Stimulated activated CD8-positive, alpha-beta memory T cell treated with anti-CD3 and anti-CD28 coated beads, Interleukin-4, amount 100 ng/mL, for 4 hours (primary cell): ENCODE measurements at places on chromosomes 7 and 10.

GRCh38 chr10:35916791-35917190 lies 274.7 kb upstream of the FZD8 start:
- no peak for DNase-seq

GRCh38 chr10:11163780-11164550 lies 146.3 kb downstream of the CELF2 start:
- DNase-seq, result no peak

GRCh38 chr10:19493917-19494316 lies 322.3 kb upstream of the PLXDC2 start:
- no peak for DNase-seq

- no peak for DNase-seq
Measured at GRCh38 chr10:128144547-128144946, 18.3 kb upstream of the MKI67 start.

- DNase-seq, result no peak
Measured at GRCh38 chr7:143361552-143362130, 872 bp downstream of the FAM131B start.

- no peak for DNase-seq
Measured at GRCh38 chr10:77548671-77549070, 88.9 kb downstream of the KCNMA1 start.

- DNase-seq, result no peak
Measured at GRCh38 chr7:134778941-134779740, at the start of gene CALD1. TSS of gene CALD1 (plus strand) at chr7:134779634. CDS start at chr7:134867734, 88,100 bp downstream.

- no peak for DNase-seq
Measured at GRCh38 chr10:4310172-4310571, 515.8 kb upstream of the AKR1E2 start.

DNA sequence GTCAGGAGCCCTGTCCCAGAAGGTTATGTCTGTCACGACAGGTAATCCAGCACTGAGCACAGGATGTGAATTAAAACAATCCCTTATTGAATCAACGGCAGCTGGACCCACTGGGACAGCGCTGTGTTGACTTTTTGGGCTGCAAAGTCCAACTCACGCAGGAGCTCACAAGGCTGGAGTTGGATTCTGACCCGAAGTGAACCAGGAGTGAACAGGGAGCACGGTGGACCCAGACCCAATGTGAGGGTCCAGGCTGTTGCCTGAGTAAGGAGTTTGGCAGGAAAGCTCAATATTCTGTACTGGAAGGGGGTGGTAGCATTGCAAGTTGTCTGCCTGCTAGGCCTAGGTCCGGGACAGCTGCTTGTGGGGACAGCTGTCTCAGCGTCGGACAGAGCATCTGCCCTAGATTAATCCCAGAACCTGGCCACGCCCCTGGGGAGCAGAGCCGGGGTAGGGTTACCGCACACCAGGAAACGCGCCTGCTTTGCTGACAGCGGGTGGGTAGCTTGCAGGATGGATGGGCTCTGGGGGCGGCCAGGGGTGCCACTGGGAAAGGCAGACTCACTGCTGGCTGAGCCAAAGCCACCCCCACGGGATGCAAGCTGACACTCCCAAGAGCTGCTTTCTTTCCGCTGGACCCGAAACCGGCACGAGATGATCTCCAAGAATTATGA lies 24.0 kb downstream of the COL26A1 start:
- DNase-seq, result no peak

DNA sequence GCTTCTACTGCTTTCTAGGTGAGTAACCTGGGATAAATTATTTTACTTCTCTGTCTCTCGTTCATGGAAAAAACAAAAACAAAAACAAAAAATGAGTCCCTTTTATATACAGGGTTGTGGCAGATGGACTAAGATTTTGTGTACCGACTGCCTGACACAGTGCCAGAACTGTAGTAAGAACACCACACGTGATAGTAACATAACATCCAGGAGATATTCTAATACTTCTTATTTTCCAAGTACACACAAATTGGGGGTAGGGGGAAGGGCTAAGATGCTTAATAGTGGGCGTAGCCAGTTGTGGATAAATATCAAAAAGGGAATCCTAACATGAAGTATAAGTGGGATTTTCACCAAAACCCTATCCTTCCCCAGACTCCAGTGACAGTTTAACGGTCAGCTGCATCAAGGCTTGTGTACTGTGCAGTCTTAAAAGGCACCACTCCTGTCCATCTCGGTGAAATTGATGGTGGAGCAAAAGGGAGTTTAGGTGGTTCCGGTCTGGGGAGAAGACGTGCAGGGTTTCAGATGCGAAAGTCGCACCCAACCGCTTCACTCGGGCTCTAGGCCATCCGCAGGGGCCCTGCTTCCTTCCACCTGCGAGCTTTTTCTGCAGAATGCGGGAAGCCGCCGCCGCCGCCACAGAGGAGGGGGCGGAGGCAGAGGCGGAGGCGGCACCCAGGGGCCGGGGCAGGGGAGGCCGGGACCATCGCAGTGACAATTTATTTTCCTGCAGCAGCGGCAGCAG lies at the start of gene STAMBPL1:
TSS of gene STAMBPL1 (plus strand) at position 712 of the 748 bp plus-strand sequence. CDS start 21,464 bp downstream, outside the sequence.
- DNase-seq, result peak; percentile 43

DNA sequence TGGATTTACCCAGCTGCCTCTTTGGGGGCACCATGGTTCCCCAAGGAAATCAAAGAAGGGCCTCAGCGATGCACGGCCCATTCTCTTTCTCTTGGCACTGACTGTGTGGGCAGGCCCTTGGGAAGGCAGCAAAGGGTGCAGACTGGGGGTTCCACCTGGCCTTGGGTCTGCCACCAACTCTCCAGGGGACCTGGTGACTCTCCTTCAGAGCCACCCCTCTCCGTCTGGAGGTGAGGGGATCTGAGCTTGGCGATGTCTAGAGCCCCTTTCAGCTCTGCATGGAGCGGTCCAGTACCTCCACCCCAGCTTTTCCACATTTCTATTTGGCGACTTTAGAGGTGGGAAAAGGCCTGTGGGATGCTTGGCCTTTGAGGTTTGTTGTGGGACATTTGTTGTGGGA lies 69.1 kb downstream of the C10orf120 start:
- DNase-seq, result no peak

DNA sequence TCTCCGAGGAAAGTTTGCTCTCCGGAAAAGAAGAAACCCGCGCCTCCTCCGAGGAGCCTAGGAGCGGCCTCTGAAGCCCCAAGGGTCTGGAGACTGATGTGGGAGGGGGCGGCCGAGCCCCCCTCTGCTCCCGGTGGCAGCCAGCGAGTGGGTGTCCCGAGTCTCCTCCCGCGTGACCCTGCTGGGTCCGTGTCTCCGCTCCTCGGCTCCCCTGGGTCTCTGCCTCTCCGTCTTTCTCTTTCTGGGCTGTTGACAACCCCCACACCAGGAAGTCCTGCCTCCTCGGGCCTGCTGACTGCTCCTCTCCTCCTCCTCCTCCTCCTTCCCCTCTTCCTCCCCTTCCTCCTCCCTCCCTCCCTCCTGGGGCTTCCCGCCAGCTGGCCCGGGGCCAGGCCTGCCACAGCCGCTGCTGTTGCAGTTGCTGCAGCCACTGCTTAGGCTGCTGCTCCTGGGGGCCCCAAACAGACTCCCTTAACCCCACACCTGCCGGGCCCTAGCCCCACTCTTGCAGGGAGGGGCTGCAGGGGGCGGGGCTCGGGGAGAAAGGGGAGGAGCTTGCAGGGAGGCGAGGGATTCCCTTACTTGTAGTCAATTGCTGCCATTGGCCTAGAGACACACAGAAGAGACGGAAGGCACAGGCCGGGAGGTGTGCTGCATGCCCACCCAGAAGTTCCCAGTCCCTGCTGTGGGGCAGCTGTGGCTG lies at the start of gene TSC22D4:
TSS of gene TSC22D4 (minus strand) at position 257 of the 703 bp plus-strand sequence. CDS start 1,176 bp downstream, outside the sequence.
- DNase-seq, result peak; percentile 72

DNA sequence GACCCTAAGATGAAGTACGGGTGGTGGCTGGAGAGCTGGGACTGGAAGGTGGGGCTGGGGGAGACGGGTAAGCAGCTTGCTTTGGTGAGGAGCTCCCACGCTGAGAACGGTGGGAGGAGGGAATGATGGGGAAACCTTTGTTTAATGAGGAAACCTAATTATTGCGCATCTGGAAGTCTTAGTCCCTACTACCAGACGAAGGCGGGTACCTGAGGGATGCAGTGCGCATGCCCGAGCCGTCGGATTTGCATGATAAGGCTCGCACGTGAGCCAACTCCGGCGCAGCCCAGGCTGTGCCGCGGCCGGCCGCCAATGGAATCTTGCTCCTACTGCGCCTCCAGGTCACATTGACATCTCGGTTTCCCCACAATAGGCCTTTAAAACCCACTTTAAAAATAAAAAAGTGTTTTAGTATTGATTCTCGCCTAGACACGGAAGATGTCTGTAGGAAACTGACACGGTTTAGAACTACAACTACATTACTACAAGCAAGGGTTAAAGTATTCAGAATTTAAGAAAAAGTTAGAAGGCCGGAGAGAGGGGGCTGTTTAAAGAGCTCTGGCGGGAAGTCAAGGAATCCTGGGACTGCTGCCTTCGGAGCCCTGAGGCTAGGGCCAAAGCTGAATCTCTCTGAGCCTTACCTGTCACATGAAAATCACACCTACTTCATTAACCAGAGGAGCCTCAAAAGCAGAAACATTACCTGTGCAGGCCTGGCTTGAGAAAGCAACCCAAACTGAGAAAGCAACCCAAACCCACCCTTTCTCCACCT lies 12.1 kb upstream of the DLX6 start:
- DNase-seq, result no peak

DNA sequence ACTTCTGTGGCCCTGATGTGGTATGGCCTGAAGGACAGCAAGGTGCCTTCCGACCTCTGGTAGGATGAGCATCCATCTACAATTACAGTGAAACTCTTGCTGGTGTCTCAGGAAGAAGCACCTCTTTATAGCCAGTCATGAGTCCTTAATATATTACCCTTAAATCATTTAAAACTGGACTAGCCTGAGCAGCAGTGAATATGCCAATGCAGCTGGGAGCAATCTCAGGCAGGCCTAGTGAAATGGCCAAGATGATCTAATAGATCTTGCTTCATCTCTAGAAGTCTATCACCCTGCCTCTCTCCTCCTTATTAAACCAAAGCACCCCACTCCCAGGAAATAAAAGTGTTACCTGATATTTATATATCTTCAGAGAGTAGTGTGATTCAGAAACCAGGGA lies 66.7 kb upstream of the SORCS3 start:
- no peak for DNase-seq

DNA sequence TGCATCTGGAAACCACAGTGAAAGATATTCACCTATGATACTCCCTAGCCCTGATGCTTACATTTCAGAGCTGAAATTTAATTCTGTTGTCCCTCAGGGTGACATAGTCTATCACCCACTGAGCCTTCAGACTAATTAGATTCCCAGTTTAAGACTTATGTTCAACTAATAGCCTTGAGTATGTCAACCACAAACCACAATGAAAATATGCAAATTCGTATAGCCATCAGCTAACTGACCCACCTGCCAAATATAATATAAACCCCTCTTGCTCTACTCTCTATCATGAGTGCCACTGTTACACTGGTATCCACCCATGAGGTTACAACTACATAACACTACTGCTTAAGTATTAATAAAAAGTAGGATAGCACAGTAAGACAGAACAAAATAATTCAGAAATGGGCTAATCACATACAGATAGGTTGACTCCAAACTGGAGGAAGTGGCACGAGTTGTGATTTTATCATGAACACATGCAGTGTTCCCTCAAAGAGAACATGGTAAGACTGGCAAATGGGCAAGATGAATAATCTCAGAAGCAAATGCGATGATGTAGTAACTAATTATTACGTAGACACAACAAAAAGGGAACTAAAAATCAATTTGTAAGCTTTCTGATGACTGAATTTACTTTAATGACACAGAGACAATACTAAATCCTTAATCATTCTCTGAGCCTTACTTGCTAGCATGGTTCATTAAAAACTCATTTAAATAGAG lies 290.6 kb downstream of the PARD3 start:
- no peak for DNase-seq

DNA sequence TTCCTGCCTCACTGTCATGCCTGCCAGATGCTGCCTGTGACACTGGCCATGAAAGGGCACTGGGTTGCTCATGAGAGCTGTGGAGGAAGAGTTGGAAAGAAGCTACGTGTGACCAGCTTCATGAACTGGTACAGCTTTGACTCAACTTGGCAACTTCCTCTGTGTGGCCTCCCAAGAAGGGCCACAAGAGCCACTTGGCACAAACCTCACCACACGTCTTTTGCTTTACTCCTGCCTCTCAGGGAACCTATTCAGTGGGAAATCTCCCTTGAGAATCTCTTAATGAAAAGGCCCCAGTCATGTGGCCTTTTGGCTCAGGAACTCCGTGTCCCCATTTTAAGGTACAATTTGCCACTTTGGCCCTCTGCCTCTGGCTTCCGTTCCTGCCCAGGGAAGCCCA lies 54.5 kb downstream of the FRMD4A start:
- DNase-seq, result no peak

- DNase-seq, result no peak
Measured at GRCh38 chr7:39317107-39317506, 249.1 kb upstream of the YAE1 start.

- DNase-seq, result no peak
Measured at GRCh38 chr7:5580714-5581395, 157.2 kb upstream of the TNRC18 start.

- DNase-seq, result no peak
Measured at GRCh38 chr10:58795560-58795959, 282.9 kb downstream of the BICC1 start.

DNA sequence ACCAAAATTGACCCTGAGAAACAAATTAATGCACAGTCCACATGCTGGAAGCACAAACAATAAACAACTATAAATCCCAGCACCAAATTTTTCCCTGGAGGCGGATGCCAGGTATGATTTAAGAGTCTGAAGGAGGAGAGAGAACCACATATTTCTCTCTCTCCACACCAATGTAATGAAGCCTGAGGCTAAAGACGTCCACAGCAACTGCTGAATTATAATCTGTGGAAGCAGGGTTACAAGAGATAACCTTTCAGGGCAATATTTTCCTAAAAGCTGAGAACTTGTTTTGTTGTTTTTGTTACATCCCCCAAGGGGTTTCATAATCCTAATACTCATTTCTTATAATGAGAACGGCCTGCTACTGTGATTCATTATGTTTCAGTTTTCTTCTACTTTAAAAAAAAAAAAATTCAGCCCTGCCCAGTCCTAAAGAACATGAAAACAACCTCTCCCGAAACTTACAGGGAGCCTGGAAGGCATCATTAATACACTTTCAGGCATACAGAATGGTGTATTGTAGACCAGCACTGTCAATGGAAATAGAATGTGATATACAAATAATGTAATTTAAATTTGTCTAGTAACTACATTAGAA lies 48.5 kb upstream of the ABLIM1 start:
- no peak for DNase-seq

GRCh38 chr7:20438694-20439376 lies 108.1 kb downstream of the ITGB8 start:
- no peak for DNase-seq
